ENCODE measurements at places on chromosomes 5 and 9.

GRCh38 chr9:110029956-110030480, 177.9 kb downstream of the C9orf152 start:
- DNase-seq, result no peak

DNA sequence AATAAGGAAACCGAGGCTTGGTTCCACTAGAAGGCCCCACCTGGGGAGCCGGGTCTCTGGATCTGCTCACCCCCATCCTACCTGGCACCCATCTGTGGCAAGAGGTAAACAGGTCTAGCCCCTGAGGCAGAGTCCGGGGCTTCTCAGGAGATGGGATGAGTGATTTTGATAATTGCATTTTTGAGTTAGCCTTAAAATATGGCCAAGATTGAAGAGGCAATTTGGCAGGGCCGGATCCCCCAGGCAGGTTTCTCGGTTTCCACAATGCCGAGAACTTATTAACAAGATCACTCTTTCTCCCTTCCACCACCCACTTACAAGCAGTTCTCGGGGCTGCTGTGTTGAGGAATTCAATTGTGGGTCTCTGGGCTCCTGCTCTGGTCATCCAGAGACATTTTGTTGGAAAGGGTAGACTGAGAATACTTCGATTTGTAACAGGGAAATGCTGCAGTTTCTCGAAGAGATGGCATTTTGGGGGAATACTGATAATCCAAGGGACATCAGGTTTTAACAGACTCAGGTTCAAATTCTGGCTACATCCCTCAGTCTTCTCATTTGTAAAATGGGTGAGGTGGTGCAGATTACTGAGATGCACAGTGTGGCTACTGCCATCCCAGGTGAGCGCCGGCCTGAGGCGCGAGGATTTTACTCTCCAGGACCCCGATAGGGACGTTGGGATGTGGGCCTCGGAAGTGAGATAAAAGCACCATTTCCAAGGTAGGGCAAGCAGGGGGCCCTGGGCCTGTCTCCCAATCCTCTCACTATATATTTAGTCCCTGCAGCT, 194.2 kb downstream of the CDK5RAP2 start:
- no peak for DNase-seq

GRCh38 chr5:160293901-160294561, 18.3 kb downstream of the CCNJL start:
- no peak for DNase-seq

DNA sequence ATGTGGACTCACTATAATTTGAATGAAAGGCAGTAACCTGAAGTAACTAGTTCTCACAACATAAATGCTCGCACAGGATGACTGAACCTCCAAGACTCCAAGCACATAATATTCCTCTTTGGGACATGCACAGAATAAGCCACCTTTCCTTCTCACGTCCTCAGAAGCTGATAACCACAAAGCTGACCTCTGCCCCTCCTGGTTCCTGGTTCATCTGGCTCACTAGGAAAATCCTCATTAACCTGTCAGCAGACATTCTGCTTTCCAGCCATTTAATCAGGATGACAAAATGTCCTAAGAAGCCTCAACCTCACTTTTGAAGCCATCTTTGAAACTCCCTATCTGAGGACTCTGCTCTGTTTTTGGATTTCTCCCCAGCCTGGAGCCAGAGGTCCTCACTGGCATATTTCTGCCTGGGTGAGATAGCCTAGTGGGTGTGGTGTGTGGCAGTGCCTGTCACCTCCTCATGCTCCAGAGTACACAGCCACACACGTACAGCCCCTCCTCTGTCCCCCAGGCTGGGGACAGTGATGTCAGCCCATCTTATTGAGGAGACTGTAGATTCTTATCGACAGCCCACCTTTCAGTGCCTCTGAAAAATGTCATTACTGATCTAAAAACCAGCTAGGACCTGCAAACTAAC, 10.3 kb downstream of the ANKH start:
- DNase-seq, result no peak

GRCh38 chr9:1673300-1673699, 341.8 kb upstream of the SMARCA2 start:
- DNase-seq, result no peak

DNA sequence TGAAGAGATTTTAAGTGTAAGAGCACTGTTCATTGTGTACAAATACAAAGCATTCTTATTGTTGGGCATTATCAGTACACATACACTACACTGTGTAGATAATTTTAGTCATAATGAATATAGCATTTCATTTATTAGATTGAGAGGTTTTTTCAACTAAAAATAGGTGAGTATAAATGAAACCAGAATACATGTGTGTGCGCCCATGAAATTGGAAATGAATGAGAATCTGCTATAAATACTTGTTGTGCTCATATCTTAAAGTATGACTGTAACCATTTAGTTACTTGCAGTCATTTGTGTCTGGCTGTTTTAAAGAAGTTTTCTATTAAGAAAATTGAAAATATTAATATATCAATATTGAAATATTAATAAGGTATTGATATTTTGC, 189.0 kb upstream of the MEF2C start:
- no peak for DNase-seq

- peak; percentile 23 for DNase-seq
These were observed 585.7 kb downstream of the ACTL7B start for GRCh38 chr9:108270051-108270450.

- DNase-seq, result no peak
These were observed 362.6 kb downstream of the DNAH5 start for GRCh38 chr5:13581914-13582313.

DNA sequence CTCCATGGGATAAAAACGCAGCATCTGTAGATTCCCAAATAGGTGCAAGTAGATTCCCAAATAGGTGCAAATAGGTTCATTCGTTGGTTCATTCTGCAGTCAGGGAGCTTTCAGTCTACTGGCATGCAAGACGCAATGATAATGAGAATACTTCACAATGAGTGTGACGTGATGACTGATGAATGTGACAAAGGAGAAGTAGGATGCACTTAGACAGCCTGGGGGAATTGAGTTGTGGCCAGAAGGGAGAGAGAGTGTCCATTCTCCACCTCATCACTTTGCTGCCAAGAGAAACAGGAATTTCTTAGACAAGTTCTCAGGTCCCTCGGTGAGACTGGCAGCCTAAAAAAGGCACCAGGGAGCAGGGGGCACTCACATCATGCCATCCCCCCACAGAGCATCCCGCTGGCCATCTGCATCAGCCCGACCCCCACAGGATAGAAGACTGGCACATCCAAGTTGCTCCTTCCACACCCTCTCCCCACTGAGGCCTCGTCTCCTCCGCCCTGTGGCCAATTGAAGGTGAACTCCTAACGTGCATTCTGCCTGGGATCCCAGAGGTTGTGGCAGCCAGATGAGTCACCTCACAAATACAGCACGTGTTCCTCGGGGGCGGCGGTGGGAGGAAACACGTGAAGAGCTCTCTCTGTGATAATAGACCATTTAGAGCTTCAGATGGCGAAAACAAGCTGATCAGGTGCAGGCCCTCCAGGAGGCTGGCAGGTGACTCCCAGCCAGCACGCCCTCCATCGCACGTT, 19.9 kb upstream of the KCNIP1 start:
- peak; percentile 82 for DNase-seq

DNA sequence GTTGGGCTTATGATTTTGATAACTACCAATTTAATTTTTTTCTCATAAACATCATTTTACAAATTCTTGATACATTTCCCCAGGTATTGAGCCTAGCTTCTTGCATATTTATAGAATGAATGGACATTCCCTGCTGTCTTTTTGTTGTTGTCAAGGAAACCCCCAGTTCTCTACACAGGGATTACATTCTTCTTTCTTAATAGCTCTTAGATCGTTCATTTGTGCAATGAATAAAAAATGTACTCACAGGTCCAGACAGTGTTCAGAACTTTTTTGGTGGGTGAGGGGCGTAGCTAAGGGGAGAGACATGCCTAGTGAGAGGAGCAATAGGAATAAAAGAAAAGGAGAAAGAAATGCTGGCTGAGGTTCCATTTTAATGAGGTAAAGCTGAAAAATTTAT, 58.6 kb downstream of the VCAN start:
- no peak for DNase-seq

DNA sequence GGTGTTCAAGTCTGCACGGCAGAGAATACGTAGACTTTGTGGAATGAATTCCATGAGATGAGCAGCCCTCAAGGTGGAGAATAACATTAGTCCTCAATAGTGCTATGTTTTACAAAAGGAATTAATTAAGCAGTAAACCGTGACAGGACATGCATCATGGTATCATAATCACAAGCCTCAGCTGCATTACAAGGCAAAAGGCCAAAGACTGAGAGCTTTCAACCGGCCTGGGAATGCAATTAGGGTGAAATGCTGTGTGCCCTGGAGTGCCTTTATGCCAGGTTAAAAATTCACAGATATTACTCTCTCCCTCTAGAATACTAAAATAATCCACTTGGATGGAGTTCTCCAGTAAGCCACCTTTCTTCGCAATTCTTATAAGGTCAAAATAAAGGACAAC, 270.6 kb downstream of the MLLT3 start:
- peak; percentile 56 for DNase-seq

- no peak for DNase-seq
These were observed 2357.8 kb downstream of the MAT2B start for GRCh38 chr5:165863239-165863638.

DNA sequence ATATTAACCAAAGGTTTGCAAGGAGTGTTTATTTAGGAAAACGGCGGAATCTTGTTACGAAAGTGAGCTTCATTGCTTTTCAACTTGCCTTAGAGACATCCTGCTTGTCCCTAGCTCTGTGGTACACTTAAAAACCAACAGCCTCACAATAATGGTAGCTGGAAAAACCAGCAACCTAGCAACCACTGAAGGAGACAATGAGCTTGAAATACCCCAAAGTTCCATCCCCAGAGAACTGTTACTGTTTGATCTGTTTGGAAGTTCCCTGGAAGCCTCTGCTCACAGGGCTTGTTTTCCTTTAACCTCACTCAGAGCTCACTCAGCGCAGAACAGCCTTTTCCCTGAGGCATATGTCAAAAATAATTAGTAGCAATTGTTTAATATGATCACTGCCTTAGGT, 43.2 kb downstream of the SH3TC2 start:
- no peak for DNase-seq

DNA sequence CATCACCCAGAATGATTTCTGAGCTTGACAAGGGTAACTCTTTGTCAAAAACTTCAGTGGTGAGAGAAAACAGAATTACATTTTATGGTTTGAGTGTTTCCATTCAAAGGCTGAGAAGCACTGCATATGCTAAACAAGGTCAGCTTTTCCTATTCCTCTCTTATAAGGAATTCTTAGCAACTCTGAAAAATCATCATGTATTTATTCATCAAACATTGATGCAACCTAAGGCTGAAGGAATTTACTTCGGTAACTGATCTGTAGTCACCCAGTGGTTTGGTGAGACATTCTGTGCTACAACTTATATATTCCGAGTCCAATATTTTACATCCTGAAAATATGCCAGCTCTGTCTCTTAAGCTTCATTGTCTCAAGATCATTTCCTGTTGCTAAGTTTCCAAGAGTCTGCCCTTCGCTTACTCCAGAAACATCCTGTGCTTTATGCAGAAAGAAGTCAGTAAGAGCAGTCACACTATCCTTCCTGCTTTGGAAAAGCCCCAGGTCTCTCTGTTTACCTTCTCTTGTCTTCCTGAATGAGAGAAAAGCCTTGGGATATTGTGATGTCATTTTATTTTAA, 176.6 kb upstream of the TBCA start:
- no peak for DNase-seq

DNA sequence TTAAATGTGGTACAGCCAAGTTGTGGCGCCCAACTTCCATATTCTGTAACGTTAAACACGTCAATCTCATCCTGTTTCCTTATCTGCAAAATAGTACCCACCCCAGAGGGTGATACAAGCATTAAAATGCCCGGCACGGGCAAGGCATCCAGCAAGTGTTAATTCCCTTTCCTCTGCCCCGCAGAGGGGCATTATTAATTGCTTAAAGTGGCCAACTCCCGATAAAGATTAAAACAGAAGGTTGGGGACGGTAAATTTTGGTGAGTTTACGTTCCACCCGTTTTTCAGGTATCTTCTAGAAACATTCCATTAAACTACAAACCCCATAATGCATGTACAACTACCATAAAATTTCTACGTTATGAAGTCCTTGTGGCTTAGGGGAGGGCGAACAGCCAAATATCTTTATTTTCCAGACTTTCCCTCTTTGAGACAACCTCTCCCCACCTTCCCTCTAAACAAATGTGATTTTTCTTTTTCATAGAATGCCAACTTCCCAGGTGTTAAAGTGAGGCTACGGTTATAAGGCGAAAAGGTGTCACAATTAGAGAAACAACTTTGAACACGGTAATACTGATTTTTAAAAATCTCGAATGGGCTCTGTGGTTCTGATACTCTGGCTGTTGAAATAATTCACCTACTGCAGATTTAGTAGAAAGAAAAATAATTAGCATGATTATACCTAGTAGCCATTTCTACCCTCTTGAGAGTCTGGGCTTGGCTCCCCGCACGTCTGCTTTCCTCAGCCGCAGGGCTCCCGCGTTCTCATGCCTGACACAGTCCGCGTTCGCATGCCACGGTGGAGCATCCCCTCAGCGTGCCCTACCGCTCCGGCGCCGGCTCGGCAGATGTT, 1.2 kb upstream of the GPBP1 start:
- peak; percentile 59 for DNase-seq

DNA sequence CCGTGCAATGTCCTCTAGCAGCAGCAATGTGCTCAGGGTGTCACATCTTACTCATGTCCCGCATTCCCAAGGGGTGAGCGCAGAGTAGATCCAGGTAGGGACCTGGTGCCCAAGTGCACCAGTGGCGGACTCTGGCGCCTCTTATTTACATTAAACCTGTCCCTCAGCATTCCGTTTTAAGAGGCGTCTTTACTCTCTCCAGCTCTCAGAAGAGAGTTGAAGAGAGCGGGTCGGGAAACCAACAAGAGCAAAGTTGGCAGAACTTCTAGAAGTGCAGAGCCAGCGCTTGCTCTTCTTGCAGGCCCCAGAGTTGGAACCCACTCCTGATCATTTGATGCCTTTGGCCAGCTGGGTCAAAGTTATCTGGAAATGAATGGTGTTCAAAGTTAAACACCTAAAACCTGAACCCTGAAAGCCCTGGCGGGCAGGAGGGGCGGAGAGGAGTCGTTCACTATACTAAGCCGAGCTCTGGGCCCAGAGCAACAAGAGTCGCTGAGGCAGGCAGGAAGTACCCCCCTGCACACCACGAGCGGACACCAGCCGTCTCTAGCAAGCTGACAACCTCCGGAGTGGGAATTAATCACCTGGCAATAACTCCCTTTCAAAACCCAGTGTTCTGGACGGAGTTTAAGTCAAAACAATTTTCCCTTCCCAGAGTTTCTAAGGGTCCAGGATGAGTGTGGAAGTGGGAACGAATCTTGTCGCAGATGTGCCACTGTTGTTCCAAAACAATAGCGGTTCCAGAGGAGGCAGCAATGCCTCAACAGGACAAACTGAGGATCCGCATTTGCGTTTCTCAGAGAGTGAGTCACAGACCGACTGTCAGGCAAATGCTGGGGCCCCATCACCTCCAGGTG, 122.8 kb downstream of the TMEM161B start:
- no peak for DNase-seq

GRCh38 chr5:152462021-152462721, 57.1 kb upstream of the NMUR2 start:
- peak; percentile 25 for DNase-seq

GRCh38 chr5:74262544-74263207, 377.9 kb downstream of the ENC1 start:
- DNase-seq, result no peak

- peak; percentile 16 for DNase-seq
These were observed 42.0 kb downstream of the FBXO38 start for GRCh38 chr5:148425808-148426207.

Data from Caki2 (cell line).